ENCODE measurements at places on chromosomes 12 and 14.

GRCh38 chr12:54220567-54220966 is 31.8 kb upstream of the SMUG1 start:
- no peak for DNase-seq

DNA sequence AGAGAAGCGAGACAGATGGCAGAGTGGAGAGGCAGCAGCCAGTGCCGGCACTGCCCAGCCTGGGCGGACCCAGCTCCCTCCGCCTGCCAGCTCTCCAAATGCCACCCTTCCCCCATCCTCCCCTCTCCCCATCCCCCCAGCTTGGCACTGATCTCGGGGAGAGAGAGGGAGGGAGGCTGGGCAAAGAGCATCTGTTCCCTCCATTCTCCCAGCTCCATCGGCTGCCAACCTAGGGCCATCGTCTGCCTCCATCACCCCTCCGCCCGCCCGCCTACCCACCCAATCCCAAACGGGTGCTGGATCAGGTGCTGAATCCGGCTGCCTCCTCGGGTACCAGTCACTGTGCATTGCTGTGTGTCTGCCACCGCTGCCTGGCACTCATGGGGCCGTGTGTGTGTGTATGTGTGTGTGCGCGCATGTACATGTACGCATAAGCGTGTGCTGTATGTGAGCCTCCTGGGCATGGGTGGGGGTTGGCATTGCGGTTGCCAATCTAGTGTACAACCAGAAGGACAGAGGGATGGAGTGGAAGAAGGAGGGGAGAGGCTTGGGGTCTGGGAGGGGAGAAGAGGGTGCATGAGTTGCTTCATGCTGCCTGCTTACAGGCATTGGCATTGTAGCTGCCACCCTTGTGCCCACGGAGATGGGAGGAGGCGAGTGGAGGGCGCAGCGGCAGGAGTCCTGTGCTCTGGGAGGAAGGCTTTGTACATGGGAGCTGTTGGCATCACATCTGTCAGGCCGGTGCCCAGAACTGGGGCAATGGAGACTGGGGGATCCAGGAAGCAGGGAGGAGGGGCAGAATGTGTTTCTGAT is 38.4 kb downstream of the ZFHX2 start:
- DNase-seq, result no peak

DNA sequence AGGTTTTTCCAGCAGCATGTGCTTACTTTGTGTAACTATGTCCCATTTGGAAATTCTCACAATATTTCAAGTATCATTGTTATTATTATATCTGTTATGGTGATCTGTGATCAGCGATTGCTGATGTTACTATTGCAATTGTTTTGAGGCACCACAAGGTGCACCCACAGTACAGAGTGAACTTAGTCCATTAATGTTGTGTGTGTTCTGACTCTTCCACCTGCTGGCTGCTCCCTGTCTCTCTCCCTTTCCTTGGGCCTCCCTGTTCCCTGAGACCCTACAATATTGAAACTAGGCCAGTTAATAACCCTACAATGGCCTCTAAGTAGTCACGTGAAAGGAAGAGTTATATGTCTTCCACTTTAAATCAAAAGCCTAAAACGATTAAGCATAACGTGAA is 153.9 kb downstream of the PIK3C2G start:
- no peak for DNase-seq

GRCh38 chr14:65915125-65915524 is 502.6 kb downstream of the FUT8 start:
- DNase-seq, result no peak

- DNase-seq, result no peak
Measured at GRCh38 chr14:74348735-74349463, 628 bp downstream of the VRTN start.

- DNase-seq, result no peak
Measured at GRCh38 chr14:104135904-104136471, 2.4 kb upstream of the KIF26A start.

DNA sequence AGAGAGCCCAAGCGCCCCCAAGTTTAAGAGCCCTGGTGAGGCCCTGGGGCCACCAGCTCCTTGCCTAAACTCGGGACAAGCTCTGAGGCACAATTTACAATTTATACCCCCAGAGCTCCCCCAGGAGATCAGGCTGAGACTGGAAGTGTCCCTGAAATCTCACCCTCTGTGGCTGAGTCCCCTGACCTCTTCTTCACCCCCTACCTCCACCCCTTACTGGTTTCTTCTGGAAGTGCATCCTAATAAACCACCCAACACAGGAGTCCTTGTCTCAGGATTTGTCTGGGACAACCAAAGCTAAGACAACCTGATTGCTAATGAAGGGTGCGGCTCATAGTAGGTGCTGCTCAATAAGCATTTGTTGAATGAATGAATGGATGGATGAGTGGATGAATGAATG is 206.4 kb downstream of the BCL11B start:
- DNase-seq, result no peak

Data from stimulated activated CD8-positive, alpha-beta memory T cell treated with anti-CD3 and anti-CD28 coated beads, Interleukin-7, amount 100 ng/mL, for 24 hours (primary cell).